ENCODE measurements at places on chromosomes 7 and 10. TPM values are rescaled to one million over a fixed set of nuclear protein-coding genes. Genes with fewer than 3 reads are reported as not detected.

EPHB4 gene
- total RNA-seq, result 47.0 TPM

IKZF1 gene
- under 0.01 TPM for total RNA-seq

FAM180A gene
- 28.9 TPM for total RNA-seq

PAX2 gene
- not detected for total RNA-seq

SCIN gene
- 4.7 TPM for total RNA-seq

GPR37 gene
- total RNA-seq, result 0.29 TPM

TMEM139 gene
- total RNA-seq, result not detected

FKBP6 gene
- not detected for total RNA-seq

SPDYE5 gene
- not detected for total RNA-seq

COX15 gene
- 36.9 TPM for total RNA-seq

GNGT1 gene
- total RNA-seq, result not detected

KAZALD1 gene
- 30.1 TPM for total RNA-seq

DNTT gene
- total RNA-seq, result not detected

MSMB gene
- total RNA-seq, result not detected

EIF5AL1 gene
- total RNA-seq, result 0.72 TPM

TIMM23B gene
- 23.6 TPM for total RNA-seq

IFIT1B gene
- not detected for total RNA-seq

FRA10AC1 gene
- total RNA-seq, result 8.7 TPM

FAM3C gene
- 65.5 TPM for total RNA-seq

RNF148 gene
- 1.2 TPM for total RNA-seq

PRKG1 gene
- total RNA-seq, result 19.5 TPM

C10orf143 gene
- total RNA-seq, result 2.5 TPM

HECW1 gene
- 2.9 TPM for total RNA-seq

PLAC9 gene
- total RNA-seq, result 19.2 TPM

TMEM26 gene
- 6.5 TPM for total RNA-seq

ABLIM1 gene
- total RNA-seq, result 11.2 TPM

KEL gene
- total RNA-seq, result not detected

LRRC18 gene
- not detected for total RNA-seq

C10orf53 gene
- not detected for total RNA-seq

DUSP5 gene
- 10.1 TPM for total RNA-seq

NDUFA5 gene
- 30.6 TPM for total RNA-seq

ATOH7 gene
- not detected for total RNA-seq
